Aorta (tissue), 5 donors: ENCODE measurements at places on chromosomes 2 and 18.

DNA sequence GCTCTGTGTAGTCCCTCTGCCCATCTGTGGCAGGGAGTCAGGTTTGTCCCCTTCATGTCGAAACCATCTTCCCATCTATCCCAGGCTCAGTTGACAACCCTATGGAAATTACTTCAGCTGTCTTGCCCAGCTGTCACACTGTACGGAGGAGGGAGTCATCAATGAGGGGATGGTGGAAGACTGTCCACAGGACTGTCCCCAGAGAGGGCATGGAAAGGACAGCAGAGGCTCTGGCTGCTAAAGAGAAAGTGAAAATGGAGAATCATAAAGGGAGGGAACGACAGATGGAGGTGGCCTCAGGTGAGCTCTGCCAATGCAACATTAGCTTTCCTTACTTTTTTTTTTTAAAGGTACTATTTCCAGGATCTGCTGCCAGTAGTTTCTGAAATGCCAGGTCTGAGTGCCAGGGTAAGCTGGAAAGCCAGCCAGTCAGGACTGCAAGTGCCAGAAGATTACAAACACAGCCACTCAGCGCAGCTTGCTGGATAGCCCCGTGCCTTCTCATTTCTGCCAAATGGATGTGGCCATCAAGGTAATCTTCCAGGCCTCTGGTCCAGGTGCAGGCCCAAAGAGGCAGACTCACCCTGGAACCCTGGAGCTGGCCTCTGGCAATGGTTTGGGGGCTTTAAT lies 192.8 kb downstream of the AGPS start:
- no peaks in the 10 kb centered on the region for H3K27me3 ChIP-seq
- no peaks in the 10 kb centered on the region for H3K4me1 ChIP-seq

DNA sequence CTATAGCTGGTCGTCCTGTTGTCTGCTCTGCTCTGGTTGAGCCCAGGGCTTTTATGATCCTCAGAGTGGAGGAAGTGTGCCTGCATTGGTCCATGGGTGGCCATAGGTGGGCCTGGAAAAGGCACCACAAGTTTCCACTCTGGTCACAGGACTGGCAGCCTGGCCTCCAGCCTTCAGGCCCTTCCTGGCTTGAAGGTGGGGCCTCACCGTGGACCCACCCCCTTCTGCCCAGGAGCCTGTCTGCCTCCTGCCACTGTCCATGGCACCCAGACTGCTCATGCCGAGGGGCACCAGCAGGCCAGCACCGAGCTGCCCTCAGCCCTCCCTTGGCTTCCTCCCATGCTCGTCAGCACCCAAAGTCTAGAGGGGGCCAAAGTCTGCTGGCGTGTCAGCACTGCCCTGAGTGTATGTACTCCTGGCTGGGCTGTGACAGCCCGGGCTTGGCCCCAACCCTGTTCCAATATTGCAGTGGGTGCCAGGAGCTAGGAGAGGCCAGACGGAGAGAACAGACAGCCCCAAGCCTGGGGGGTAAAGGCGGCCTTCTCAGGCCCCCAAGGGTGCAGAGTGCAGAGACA lies 529.4 kb downstream of the DCC start:
- H3K27me3 ChIP-seq, result no peaks in the 10 kb centered on the region
- DNase-seq, result no peak
- no peaks in the 10 kb centered on the region for H3K36me3 ChIP-seq
- H3K4me3 ChIP-seq, result no peak overlapping the region

- no peak overlapping the region for H3K27ac ChIP-seq
- no peaks in the 10 kb centered on the region for H3K27me3 ChIP-seq
- no peaks in the 10 kb centered on the region for H3K4me1 ChIP-seq
- no peak overlapping the region for H3K4me3 ChIP-seq
- H3K36me3 ChIP-seq, result no peaks in the 10 kb centered on the region
Measured at GRCh38 chr2:150459281-150459680, 28.2 kb downstream of the RND3 start.

DNA sequence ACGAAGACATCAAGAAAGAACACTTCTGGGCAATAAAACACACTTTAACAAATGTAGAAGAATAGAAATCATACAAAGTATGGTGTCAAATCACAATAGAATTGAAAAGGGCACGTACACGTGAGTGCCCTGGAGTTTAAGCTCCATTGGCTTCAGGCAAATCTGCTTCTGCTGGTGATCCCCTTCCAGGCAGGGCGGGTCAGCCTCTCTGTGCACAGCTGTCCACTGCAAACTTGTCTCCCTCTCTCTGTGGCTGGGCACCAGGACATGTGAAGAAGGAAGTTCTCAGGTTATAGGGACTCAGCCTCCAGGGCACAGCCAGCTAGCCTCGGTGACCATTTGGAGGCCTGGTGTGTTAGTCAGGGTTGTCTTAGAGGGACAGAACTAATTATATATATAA lies 66.0 kb downstream of the ST3GAL5 start:
- H3K27me3 ChIP-seq, result no peaks in the 10 kb centered on the region
- H3K36me3 ChIP-seq, result no peaks in the 10 kb centered on the region
- H3K4me3 ChIP-seq, result no peak overlapping the region
- no peak for DNase-seq
- H3K4me1 ChIP-seq, result no peaks in the 10 kb centered on the region

DNA sequence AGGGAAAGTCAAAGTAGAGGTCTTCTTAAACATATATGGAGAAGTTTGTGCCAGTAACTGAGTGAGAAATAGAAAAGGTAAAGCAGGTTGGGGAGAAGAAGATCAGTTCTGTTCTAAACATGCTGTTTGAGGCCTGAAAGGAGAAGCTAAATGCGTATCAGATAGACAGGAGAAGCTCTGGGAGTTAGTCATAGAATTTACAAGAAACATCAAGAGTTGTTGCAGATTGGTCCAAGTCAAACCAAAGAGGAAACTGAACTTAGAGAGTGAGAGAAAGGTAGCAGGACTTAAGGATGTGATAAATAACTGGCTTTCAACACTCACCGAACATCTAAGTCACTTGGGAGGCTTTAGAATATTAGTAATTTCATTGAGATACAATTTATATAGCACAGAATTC lies 29.2 kb upstream of the CERS6 start:
- no peak overlapping the region for H3K4me3 ChIP-seq
- H3K27ac ChIP-seq, result no peak overlapping the region
- no peaks in the 10 kb centered on the region for H3K27me3 ChIP-seq
- H3K4me1 ChIP-seq, result no peaks in the 10 kb centered on the region
